ENCODE measurements at places on chromosomes 6 and 20.

DNA sequence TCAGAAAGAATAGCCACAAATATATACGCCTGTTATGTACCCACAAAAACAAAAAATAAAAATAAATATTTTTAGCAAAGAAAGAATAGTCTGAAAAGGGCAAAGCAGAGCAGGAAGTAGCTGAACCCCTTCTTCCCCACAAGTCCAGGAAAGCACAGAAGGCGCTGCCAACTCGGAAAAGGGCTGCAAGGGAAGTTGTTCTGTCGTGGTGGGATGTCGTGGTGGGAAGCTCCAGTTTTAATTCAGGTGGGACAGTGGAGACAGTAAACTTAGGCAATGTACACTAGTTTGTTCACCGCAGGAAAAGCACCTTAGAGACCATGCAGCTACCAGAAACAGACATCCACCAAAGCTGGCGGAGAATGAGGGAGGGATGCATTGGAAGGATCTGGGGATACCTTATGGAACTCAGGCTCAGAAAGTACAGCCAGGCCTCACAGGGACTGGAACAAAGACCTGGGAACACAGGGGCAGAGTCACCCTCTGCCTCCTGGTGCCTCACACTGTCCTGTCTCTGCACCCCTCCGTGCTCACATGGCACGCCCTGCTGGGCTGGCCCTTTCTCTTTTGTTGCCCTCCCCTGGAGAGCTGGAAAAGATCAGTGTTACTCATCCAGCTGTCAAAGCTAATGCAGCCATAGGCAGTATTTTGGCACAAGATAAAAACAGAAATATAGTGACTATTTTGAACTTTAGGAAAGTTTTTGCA lies 3.3 kb upstream of the APMAP start:
- no peak for DNase-seq

DNA sequence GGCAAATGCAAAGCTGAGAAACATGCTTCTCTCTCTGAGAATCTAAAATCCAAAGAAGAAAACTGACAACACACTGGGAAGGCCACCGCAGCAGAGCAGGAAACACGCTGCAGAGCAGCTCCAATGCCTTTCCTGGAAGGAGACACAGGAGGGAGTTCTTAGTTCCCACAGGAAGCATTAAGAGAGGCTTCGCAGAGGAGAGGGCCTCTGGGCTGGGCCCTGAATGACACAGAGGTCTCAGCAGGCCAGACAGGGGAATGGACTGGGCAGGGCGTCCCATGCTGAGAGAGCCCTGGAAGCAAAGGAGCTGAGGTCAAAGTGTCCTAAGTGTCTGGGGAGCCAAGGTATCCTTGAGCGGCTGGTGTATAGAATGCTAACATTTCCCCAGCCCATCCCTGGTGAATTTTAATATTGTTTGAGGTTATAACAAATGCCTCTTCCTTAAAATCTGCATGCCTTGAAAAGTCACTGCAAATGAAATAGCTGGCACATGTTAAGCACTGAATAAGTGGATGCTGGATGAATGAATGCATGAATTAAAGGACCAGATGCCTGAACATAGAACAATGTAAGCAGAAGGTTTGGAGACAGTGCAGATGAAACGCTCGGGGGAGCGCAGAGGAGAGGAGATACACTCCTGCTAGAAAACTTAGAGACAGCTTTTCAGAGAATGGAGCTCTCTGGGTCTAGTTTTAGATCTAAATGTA lies 110.0 kb upstream of the SYNDIG1 start:
- DNase-seq, result no peak

DNA sequence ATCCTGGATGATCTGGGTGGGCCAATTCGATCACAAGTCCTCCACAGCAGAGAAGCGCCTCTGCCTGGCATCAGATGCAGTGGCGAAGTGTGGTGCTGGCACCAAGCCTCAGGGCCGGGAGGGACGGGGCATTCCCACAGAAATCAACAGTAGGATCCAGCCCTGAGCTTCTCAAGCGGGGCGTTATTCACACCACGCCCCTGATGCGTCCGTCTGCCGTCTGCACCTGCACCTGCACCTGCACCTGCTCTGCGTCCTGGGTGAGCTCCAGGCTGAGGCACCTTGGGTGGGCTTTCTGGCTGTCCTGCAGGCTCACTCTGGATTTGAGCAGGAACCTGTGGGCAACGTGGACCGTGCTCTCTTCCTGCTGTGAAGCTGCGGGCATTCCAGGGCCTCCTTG lies 13.8 kb upstream of the NTSR1 start:
- DNase-seq, result no peak

DNA sequence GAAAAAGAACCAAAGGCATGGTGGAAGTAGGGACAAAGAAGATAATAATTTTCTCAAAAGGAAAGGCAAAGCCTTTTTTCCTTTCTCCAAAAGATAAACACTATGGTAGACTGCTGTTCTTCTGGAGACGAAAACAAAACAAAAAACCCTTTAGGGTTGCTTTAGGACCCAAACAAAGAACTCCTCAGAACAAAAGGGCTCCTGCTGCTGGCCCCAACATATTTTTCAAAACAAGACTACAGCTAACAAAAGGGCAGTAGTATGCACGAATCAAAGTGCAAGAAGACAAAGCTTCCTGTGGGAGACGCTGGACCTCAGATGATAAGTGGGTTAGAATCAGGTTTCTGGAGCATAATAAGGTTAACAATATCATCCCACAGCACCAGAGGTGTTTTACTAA lies 15.8 kb downstream of the NCOA5 start:
- DNase-seq, result no peak

DNA sequence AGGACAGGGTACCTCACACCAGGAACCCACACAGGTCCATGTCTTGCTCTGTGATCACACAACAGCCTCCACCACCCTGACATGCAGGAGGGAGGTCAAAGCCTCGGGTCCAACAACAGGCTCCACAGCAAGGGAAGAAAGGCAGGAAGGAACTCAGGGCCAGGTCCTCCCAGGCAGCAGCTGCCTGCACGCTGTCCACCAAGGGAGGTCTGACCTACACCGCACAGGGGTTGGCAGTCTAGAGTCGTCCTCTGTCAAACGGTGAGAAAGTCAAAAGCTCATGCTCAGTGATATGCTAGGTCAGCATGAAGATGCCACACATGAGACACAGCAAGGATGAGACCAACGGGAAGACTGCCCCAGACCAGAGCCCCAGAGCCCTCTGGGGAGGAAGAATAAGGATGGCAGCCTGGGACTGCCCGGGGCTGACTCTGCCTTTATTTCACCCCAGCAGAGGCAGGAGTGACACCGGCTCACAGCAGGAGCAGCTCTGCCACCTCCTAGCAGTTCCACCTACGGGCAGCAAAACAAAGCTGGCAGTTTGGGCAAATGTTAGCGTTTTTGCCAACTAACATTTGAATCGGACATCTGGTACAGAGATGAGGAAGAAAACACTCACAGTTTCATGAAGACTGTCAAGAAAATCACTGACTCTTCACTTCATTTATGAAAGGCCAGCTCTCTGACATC lies 8.5 kb downstream of the GMEB2 start:
- DNase-seq, result no peak

GRCh38 chr6:88494401-88495140 lies 328.4 kb upstream of the CNR1 start:
- no peak for DNase-seq

GRCh38 chr6:34592208-34592952 lies 36.3 kb upstream of the SPDEF start:
- DNase-seq, result no peak

DNA sequence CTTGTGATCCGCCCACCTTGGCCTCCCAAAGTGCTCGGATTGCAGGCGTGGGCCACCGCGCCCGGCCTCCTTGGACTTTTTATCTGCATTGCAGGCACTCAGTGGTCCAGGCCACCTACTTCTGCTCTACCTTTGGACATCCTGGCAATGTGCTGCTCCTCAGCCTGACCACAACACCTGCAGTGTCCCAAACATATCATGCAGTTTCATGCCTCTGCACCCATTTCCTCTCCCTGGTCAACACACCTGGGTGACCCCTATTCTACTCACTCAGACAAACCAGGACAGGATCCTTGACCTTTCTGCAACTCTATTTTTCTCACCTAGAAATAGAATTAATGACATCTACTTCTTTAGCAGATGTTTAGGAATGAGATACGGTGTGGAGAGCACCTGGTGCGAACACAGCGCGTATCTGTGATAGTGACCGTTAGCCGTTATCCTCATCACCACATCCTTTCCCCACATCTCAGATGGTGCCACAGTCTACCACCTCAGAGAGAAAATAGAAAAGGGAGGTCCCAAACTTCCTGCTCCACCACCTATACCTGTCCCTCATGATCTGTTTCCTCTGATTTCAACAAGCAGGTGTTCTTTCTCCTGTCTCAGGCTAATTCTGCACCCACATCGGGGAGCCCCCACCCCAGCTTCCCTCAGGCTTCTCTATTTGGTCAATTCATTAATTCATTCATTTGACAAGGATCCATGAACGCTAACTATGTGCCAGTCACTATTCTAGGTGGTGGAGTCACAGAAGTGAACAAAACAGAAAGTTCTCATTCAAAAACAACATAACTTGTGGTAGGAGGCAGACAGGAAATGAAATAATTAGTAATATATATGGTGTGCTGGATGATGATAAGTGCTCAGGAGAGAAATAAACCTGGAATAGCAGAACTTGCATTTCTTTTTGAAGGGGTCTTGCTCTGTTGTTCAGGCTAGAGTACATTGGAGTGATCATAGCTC lies 4.3 kb upstream of the BTN3A2 start:
- DNase-seq, result no peak
